ENCODE measurements at places on chromosomes 6 and 20. TPM values are rescaled to one million over a fixed set of nuclear protein-coding genes. Genes with fewer than 3 reads are reported as not detected.

DNA sequence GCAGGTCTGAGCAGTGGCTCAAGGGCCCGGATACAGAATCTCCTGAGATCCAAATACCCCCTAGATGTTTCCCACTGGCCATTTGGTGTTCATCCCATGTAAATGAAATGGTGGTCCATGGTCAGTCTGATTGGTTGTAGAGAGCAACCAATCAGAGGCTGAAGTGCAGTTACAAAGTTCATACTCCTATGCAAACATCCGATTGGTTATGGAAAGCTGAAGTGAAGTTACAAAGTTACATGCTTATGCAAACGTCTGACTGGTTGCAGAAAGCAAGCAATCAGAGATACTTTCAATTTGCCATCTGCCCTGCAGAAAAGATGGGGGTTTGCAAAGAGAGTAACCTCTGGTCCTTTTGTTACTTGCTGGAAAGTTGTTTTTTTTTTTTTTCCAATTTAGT lies 313.6 kb downstream of the CDKAL1 start:
- no peak overlapping the region for H3K27ac ChIP-seq
- no peaks in the 10 kb centered on the region for H3K36me3 ChIP-seq
- H3K27me3 ChIP-seq = no peaks in the 10 kb centered on the region
- DNase-seq = no peak

Gene SPTLC3
- 33.9 TPM for total RNA-seq

Gene NKAPL
- not detected for total RNA-seq

Gene BPIFB2
- not detected for total RNA-seq

- H3K27me3 ChIP-seq = no peaks in the 10 kb centered on the region
- peak; percentile 91 for DNase-seq
- H3K36me3 ChIP-seq = no peaks in the 10 kb centered on the region
- peak overlapping the region; percentile 16 for H3K4me3 ChIP-seq
- no peak overlapping the region for H3K27ac ChIP-seq
Observed at GRCh38 chr6:25223490-25223991, 55.6 kb upstream of the CARMIL1 start.

GRCh38 chr6:37640786-37641395 lies 56.8 kb downstream of the MDGA1 start:
- H3K27ac ChIP-seq = no peak overlapping the region
- H3K36me3 ChIP-seq = no peaks in the 10 kb centered on the region
- no peaks in the 10 kb centered on the region for H3K4me1 ChIP-seq

DNA sequence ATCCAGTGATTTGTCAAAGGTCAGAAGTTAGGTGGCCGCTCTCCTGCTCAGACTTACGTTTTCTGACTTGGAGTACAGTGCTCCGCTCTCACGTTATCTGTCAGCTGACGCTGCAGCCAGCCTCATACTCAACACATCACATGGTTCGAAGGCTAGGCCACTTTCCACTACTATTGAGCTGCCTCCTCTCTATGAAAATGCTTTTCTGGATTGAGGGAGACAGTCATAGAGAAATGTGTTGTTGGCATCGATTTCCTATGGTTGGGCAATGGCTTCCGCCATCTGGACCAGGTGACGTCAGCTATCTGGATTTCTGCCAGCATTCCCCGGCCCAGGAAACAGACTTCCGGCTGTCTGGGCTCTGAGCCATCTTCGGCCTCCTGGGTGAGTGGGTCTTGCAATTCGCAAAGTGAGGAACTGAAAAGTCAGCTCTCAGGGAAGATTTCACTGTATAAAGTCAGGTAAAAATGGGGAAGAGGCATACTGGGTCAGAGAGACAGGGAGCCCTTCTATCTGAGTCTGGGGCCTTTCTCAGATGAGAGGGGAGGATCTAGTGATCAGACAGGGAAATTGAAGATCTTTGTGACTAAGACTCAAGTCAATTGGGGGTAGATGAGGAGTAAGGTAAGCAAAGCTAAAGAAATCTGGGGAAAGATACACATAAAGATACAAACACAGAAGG lies 37.5 kb upstream of the IER3 start:
- peak; percentile 97 for DNase-seq
- H3K27ac ChIP-seq = peak overlapping the region; percentile 87
- H3K4me1 ChIP-seq = peaks cover 51% of the 10 kb centered on the region
- H3K27me3 ChIP-seq = no peaks in the 10 kb centered on the region

- no peak for DNase-seq
- H3K27me3 ChIP-seq = no peaks in the 10 kb centered on the region
- no peak overlapping the region for H3K27ac ChIP-seq
- H3K4me3 ChIP-seq = no peak overlapping the region
Observed at GRCh38 chr6:114195631-114196403, 147.0 kb downstream of the HS3ST5 start.

Gene SIM1
- total RNA-seq = 0.43 TPM

Gene SLC22A7
- not detected for total RNA-seq

DNA sequence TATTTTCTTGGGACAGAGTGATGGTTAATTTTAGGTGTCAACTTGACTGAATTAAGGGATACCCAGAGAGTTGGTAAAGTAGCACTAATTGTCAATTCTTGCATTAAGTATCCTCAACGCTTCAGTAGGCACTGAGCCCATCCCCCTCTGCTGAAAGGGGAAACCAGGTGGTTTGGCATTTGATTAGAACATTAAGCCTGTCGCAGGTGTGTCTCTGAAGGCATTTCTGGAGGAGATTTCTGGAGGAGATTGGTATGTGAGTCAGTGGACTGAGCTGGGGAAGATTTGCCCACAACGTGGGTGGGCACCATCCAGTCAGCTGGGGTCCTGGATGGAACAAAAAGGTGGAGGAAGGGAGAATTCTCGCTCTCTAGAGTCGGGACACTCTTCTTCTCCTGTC lies 119.8 kb downstream of the RFX6 start:
- H3K27me3 ChIP-seq = no peaks in the 10 kb centered on the region
- no peak overlapping the region for H3K27ac ChIP-seq
- no peaks in the 10 kb centered on the region for H3K4me1 ChIP-seq
- no peak overlapping the region for H3K4me3 ChIP-seq
- DNase-seq = no peak

Gene BFSP1
- total RNA-seq = 1.7 TPM

Measured in stomach (tissue), 19 donors.